CD4-positive, alpha-beta T cell treated with Interleukin-6 at 100 ng/mL for 8 hours (primary cell): ENCODE measurements at places on chromosomes 6 and 20.

- DNase-seq: no peak
Measured at GRCh38 chr6:121183742-121184141, 150.5 kb downstream of the TBC1D32 start.

GRCh38 chr6:13461805-13462204 lies 25.6 kb downstream of the GFOD1 start:
- no peak for DNase-seq

DNA sequence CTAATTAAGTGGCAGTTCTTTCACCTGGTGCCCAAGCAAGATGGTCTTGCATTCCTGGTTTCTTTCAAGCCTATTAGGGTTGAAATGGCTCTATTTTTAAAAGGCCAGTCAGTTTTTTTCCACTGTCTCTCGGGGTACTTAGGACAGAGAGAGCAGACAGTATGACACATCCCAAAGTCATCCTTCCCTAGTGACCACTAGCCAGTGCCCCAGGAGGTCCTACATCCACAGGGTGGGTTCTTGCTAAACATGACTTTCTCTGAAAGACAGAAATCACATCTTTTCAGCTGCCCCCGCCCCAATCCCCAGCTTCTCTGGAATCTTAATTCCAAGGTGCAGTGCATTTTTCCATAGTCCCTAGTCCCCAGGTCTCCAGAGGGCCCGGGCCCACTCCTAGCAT lies 192.4 kb downstream of the SLC24A3 start:
- DNase-seq: no peak

DNA sequence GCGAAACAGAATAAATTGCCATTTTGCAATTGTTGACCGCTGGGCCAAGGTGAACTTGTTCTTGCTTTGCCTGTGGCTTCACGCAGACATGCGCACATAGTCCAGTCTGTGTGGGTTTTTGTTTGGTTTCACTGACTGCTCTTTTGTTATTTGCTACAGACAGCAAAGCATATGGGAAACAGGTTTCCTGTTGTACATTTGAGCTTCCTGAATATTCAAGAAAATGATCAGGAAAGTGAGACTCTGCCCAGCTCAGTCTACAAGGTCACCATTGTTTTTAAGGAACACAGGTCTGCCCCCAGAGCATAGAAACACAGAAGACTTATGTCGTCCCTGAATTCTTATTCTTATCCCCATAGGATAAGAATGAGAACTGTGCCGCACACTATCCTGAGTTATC lies 55.6 kb downstream of the SASH1 start:
- DNase-seq: no peak

DNA sequence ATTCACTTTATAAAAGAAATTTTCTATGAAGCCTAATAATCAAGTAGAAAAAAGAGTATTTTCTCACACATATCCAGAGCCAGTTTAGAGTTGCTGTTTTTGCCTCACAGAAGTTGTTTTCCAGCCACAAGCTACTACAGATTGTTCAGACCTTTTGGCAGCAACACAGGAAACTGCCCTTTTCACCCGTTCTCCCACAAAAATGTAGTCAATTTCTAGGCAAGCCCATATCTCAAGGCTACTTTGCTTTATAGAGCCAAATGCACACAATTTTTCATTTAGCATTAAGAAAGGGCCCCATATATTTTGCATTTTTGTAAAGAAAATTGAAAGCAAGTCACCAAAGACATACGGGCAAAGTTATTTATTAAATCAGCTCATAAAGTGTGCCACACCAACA lies 49.5 kb downstream of the EPB41L2 start:
- no peak for DNase-seq

DNA sequence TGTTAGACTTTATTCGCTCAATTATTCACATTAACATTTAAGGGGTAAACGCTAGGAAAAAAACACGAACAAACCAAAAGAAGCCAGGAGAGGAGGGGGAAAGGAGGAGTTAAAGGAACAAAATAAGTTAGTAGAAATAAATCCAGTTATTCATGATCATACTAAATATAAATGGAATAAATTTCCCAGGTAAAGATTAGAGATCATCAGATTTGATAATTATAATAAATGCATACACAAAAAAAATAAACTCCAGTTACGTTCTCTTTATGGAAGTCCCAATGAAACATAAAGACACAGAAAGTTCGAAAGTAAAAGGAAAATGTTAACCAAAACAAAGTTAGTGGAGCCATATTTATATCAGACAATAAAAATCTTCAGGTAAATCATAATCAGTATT lies 568.7 kb upstream of the NOX3 start:
- no peak for DNase-seq

- DNase-seq: no peak
Measured at GRCh38 chr6:166490671-166491500, 95.6 kb downstream of the RAMACL start.

DNA sequence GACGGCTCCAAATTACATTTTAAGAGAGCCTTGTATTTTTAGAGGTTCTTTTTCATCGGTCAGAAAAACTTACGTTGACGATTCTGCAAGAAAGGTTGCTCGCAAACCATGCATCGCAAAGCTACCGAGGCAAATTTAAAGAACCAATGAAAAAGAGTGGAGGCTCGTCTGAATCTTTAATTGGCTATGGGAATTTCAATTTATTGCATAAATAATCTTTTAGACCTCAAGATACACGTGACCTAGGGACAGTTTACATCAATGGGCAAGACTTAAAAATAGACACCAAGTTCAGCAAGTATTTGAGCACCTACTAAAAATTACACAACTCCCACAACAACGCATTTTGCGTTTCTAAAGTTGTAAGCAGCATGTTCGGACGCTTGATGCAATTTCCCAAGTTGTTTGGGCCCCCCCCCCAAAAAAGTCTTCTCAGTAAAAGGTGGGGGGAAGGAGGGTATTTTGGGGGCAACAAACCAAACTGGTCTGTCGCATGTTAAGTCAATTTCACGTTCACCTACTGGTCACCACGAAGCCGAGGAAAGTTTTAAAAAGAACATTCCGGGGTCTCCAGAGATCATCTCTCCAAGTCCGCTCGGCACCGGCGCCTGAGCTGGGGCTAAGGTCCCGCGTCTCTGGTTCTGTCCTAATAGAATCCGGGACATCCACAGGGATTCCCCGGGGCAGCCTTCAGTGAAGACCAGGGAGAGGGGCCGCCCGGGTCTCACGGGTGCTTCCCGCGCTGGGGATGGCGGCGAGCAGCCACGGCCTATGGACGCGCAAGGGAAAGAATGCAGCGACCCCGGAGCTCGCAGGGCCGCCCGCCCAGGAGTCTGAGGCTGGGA lies 851 bp downstream of the SNX5 start:
- DNase-seq: no peak

- DNase-seq: no peak
Measured at GRCh38 chr6:122619309-122619708, 9.1 kb downstream of the PKIB start.

DNA sequence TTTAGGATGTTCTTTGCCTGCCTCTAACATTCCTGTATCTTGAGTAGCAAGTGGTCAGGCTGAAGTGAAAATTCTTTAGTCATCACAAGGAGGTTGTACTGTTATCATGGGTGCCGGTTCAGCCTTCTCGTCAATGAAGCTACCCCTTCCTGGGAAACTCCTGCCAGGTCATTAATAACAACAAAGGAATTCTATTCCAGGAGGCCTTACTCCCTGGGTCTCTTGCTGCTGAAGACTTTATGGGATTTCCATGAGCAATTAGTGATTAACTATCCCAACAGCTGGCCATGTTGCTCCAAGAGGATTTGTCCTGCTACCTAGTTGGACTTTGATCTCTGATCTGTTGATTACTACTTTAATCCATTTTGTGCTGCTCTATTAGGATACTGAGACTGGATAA lies 62.7 kb upstream of the ELOVL5 start:
- no peak for DNase-seq

- DNase-seq: no peak
Measured at GRCh38 chr6:137492289-137493217, 1.6 kb downstream of the OLIG3 start.

DNA sequence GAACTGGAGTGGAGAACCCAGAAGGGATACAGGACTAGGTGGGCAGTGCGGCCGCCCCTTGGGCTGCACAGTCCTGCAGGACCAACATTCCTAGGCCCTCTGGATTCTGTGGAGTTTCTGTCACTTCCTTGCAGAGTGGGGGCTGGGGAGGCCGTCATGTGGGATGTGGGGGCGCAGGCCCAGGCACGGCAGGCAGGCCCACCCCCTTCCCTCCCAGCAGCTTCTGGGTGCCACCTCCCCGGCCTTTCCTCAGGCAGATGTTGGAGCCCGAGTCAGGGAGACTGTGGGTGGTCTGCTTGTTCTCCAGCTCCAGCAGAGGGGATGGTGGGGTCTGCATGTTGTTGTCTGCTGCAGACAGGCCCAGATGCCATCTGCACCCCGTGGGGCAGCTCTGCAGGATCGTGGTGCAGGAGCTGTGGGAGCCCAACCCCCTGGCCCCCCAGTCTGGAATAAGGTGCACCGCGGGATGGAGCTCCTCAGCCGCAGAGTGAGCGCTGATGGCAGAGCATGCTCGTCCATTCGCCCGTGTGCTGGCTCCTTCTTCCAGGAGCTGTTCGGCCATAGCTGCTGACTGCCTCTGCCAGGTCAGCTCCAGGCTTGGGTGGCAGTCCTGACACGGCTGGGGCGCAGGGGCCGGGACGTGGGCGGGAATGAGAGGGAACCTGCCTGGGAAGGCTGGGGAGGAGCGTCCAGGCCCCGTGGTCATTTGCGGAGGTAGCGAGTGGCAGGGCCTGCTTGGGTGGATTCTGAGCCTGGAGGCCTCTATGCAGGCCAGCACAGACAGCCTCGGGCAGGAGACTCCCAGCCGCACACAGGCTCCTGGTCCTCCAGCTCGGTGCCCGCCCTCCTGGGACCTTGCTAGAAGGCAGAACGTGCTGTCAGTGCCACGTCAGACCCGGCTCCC lies 18.1 kb downstream of the SLC17A9 start:
- DNase-seq: no peak

DNA sequence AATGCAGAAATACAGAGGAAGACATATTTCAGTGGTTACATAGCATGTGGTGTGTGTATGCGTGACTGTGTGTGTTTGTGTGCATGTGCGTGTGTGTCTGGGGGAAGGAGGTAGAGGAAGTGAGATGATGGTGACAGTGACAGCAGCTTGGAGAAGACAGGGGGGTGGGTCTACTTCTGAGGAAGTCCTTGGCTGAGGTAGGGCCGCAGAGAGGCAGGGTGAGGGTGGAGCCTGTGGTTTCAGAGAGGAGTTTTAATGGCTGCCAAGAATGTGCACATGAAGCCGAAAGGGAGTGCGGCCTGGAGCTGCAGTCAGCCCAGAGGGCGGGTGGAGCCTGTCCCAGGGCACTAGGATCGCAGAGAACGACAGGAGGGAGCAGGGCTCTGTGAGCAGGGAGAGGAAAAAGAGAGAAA lies 22.7 kb upstream of the RNF24 start:
- DNase-seq: peak; percentile 93

GRCh38 chr6:105210932-105211531 lies 31.2 kb upstream of the POPDC3 start:
- DNase-seq: no peak

GRCh38 chr20:2900845-2901592 lies 27.7 kb downstream of the PTPRA start:
- peak; percentile 2 for DNase-seq

DNA sequence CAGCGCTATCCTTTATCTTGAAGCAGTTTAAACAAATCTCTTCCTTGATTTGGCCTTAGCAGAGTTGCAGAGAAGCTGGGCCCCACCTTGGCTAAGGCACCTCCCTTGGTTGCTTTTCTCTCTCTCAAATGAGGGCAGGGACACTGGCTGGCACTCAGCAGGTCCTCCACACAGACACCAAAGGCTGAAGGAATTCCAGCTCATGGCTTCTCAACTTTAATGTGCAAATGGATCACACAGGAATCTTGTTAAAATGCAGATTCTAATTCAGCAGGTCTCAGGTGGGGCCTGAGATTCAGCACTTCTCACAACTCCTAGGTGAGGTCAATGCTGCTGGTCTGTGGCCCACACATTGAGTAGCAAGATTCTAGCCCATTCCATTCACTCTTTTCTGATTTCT lies 25.7 kb downstream of the RIMS4 start:
- no peak for DNase-seq

DNA sequence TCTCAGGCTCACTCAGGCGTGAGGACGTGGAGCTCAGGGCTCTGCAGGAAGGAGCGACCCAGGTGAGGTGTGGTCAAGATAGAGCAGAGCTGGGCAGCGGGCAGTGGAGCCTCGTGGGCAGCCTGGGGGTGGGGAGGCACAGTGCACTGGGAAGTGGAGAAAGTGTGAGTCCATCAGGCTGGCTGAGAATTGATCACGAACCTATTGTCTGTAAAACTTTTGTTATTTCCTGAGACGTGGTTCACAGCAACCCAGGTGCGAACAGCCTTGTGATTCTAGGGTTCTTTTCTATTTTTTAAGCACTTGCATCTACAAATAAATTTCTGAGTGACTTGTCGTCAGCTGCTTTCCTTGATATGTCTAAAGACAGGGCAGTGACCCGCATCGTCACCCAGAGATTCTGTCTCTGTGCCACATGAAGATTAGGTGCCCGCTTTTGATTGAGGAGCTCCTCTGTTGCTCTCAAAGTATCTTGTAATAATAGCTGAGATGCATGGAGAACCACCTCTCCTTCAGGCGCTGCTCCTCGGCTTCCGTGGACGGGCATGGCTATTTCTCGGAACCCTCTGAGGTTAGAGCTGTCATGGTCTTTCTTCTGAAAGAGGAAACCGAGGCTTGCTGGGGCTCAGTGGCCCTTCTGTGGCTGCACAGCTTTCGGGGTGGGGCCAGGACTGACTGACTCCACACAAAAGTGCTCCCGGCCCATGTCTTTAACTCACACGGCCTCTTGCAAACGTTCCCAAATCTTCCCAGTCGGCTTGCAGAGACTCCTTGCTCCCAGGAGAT lies 662 bp upstream of the CCR6 start:
- DNase-seq: no peak

- no peak for DNase-seq
Measured at GRCh38 chr6:124056407-124057334, 253.0 kb downstream of the NKAIN2 start.

DNA sequence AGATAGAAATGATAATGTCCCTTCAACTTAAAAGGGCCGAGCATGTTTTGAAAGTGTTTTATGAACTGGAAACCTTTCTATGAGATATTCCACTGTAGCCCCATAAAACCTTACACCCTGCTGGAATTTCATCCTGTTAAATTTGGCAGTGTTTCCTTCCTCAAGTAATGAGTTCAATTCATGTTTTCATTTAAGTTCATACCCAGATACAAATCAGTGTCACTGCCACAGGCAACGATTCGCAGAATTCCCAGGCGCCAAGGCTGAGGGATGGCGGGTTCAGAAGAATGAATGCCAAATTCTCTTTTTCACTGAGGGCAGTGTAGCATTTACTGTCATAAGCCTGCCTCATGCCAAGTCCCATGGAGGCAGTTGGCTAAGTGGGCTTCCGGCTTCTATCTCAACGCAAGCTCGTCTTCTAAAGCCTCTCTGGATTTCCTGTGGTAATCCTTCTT lies 511.8 kb upstream of the ID4 start:
- DNase-seq: no peak

GRCh38 chr6:5091210-5092069 lies 6.3 kb downstream of the PPP1R3G start:
- DNase-seq: no peak
